ENCODE measurements at places on chromosomes 2 and 18.

DNA sequence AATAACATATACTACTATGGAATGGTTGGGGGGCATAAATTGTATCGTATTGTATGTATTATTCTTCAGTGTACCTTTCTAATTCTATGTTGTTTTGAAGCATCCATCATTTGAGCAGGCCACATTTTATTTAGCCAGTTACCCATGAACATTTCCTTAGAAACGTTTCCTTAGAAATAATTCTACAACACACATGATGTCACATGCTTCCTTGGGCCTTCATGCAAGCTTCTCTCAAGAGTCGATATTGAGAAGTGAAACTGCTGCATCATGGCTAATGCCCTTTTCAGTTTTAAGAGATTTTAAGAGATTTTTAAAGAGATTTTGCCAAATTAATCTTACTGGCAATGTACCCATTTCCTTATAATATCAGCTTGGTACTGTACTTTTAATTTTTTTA, 63.9 kb downstream of the ALPK2 start:
- no peak for DNase-seq

DNA sequence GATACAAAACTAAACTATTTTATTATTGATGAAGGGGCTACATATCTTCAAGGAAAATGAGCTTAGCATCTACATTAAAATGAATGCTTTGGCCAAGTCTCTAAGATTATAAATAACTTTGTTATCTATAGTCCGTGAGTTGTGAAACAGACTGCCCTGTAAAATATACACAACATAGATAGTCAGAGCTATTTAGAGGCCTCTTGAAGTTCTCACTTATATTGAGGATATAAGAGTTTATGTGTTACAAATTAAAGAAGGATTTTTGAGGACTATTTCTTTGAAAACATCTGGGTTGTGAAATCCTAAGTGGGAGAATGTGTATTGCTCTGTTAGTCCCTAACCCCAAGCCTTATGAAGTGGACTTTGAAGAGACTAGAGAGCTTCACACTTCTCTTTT, 292.0 kb upstream of the CDH2 start:
- no peak for DNase-seq

- no peak for DNase-seq
Observed at GRCh38 chr2:182545420-182546167, 118.8 kb upstream of the PDE1A start.

DNA sequence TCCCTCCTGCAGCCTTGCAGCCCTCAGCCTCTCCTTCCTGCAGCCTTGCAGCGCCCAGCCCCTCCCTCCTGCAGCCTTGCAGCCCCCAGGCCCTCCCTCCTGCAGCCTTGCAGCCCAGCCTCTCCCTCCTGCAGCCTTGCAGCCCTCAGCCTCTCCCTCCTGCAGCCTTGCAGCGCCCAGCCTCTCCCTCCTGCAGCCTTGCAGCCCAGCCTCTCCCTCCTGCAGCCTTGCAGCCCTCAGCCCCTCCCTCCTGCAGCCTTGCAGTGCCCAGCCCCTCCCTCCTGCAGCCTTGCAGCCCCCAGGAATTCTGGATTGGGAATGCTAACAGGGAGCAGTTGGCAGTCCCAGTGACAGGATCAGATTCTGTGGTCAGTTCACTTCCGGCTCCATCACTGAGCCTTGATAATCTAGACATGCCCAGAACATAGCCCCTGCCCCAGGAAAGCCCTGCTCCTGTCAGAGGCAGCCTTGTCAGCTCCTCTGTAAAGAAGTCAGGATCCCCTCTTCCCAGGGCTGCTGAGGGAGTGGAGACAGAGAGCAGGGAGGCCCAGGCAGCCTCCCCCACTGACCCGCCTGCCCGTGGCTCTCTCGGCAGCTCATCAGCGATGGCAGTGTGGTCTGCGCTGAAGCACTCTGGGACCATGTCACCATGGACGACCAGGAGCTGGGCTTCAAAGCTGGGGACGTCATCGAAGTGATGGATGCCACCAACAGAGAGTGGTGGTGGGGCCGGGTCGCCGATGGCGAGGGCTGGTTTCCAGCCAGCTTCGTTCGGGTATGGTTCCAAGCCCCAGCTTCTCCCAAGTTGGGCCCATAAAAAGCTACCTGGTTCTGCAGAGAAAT, 54.8 kb downstream of the FAM168B start:
- DNase-seq: no peak

DNA sequence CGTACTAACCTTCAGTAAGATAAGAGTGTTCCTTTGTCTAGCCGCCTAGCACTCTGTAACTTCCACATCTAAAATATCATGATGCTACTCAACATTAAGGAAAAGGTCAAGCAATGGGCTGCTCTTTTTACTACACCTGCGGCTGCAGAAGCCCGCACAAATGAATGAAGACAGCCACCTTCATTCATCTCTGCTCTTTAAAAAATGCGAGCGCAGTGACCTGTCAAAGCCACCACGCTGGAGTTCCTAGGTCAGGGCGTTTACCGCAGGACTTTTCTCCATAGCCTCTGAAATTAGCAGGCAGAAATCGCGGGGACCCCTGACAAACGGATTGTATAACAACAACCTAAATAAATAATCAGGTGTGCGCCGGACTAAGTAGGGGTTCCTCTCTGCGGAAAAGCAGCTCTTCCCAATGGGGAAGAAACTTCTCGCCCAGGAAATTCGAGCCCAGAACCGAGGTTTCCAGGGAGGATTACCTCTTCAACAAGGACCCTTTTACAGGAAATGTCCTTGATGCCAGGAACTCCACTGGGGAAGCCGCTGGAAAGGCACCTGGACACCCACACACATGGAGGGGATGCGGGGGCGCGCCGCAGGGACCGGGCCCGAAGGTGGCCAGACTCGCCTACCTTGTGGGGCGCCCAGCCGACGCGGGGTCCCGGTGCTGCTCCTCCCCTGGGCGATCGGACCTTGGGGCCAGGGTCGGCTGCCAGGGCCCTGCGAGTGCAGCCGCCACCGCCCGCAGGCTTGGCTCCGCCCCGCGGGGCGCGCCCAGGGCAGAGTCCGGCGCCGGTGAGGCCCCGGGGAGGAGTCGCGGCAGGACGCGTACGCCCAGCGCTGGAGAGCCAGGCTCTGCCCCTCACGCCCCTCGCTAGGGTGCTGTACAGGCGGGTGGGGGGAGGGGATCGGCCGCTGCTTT, at the start of gene CCDC68:
TSS of gene CCDC68 (minus strand) at position 758 of the 922 bp plus-strand sequence. CDS start 16,670 bp downstream, outside the sequence.
- DNase-seq: no peak

DNA sequence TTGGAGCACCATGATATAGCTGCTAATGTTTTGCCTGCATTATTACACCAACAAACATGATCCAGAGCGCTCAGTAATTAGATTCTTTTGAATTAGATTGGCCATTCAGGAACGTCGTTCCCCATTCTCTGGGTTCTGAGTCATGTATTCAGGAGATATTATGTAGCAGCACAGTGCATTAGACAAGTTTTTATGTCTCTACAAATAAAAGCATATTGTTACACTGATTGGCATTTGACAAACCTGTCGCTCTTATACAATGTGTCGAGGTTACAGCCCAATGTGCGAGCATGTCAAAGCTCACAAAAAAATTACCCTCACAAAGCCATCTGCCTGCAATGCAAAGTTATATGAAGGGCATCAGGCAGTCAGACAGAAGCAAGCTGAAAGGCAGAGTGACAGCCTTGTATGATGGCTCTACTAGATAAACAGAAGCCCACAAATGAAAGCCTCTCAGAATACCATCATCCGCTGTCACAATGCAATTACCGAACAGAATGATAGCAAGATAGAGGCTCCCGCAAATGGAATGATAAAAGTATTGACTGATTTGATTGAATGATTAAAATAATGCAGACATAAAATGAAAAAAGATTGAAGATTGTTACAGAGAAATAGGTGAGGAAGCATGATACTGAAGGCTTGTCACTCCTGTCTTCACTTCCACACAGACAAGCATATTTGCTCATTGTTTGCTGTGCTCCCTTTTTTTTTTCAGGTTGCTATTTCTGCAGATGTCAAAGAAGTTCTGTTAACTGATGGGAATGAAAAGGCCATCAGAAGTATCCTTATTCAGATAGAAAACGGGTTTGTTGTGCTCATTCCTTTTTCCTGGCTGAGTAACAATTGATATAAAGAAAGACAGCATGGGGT, 234.6 kb upstream of the SIX3 start:
- DNase-seq: no peak

GRCh38 chr18:7592305-7593071, 25.4 kb downstream of the PTPRM start:
- no peak for DNase-seq

- DNase-seq: no peak
Observed at GRCh38 chr2:67938053-67938452, 124.8 kb downstream of the C1D start.

DNA sequence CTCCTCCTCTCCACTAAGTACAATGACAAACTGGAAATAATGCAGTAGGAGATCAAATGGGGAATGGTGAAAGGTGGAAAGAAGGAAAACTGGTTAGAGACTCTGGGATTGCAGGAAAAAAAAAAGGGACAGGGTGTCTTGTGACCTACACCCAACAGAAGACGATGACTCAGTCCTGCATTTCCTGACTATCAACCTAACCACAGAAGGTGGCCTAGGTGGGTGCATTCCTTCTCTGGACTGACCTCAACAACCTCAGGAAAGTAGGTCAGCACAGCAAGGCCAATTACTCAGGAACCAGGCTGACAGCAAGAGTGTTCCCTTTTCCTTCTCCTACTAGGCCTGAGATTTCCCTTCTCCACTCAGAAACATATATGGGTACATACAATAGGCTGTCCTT, 1386.4 kb upstream of the ZEB2 start:
- no peak for DNase-seq

DNA sequence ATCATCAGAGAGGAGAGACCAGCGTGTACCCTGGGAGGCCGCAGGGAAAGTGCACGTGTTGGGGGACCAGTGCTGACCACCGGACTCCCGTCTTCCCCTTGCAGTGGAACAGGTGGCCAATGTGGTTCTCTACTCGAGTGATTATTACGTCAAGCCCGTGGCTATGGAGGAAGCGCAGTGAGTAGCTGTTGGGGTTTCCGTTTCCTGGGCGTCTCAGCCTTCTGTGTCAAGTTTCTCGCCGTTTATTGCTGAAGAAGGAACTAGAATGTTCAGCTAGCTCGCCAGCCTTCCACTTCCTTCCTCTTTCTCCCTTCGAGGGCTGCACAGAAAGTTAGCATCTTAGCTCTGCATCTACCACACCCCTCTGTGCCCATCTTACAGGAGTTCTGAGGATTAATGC, 22.8 kb upstream of the DGKD start:
- peak; percentile 52 for DNase-seq

- DNase-seq: no peak
Observed at GRCh38 chr2:175621821-175622220, 380.2 kb downstream of the LNPK start.

- DNase-seq: no peak
Observed at GRCh38 chr18:66769375-66769774, 165.5 kb upstream of the CDH19 start.

GRCh38 chr2:184316921-184317320, 281.4 kb upstream of the ZNF804A start:
- no peak for DNase-seq

DNA sequence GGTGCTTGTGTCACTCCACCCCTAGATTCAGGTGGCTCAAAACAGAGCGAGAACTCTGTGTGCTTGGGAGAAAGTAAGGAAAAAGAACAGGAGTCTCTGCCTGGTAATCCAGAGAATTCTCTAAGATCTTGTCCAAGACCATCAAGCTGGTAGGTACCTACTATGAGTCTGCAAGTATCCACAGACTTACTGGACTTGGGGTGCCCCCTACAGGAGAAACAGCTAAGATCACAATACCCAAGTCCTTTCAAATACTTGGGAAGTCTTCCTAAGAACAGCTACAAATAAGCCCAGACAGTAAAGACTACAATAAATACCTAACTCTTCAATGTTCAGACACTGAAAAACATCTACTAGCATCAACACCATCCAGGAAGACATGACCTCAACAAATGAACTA, 1143.6 kb upstream of the ACVR2A start:
- no peak for DNase-seq

- no peak for DNase-seq
Observed at GRCh38 chr2:50620783-50621182, 411.1 kb downstream of the NRXN1 start.

- no peak for DNase-seq
Observed at GRCh38 chr18:68623342-68623741, 91.6 kb downstream of the TMX3 start.

DNA sequence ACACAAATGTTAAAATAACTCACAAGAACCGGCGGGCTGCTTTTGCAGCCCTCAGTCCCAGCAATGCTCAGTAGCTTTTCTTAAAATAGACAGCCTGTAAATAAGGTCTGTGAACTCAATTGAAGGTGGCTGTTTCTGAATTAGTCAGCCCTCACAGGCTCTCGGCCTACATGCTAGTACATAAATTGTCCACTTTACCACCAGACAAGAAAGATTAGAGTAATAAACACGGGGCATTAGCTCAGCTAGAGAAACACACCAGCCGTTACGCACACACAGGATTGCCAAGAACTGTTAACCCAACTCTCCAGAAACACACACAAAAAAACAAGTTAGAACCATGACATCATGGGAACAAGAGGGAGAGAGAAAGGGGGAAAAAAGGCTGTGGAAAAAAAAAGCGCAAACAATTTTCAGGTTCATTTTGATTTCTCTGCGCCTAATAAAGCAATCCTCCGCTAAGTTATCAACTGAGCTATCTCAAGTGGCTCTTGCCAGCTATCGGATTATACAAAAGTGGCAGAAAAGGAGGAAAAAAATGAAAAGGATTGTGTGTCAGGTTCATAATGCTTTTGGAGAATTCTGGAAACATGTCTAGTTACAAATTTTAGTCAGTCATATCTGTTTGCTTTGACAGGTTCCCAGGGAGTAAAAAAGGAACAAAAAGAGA, 89.1 kb downstream of the ZEB2 start:
- DNase-seq: no peak

DNA sequence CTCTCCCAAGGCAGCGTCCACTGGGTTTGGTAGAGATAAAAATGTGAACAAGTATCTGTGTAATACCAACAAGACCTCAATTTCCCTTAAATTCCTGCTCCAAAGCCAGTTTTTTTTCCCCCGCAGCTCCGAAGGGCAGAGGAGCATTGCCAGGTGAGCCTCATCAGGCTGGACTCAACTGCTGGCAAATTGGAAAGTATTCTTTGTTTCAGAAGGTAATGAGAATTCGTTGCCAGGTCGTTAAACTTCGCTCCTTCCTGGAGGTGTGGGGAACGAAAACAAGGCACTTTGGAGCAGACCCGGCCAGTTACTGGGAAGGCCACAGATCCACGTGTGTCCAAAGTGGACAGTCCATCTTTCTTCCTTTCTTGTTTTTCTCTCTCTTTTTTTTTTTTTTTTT, 30.4 kb upstream of the ASB18 start:
- DNase-seq: no peak
